ENCODE measurements at places on chromosomes 6 and 20.
A peak's percentile ranks its signal among the peaks of the same experiment; 100 is the strongest.

GRCh38 chr6:38503032-38503773 is 136.5 kb downstream of the BTBD9 start:
- no peak for DNase-seq

DNA sequence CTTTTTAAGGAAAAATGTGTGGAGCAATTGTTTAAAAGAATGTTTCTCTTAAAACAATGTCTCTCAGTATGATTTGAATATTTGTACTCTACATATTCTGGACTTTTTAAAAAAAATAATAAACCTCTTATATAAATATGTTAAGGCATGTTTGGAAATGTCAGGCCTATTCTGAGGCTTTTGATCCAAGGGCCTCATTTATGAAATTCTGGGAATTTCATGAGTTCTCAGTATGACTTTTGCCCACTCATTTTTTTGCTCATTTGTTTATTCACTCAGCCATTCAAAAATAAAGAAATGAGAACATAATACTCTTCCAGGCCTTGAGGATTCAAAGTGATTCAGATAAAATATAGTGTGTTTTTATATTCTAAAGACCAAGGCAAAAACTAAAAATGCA is 60.4 kb downstream of the DOK5 start:
- no peak for DNase-seq

- no peak for DNase-seq
These were observed 99.0 kb upstream of the LGSN start for GRCh38 chr6:63418741-63419140.

DNA sequence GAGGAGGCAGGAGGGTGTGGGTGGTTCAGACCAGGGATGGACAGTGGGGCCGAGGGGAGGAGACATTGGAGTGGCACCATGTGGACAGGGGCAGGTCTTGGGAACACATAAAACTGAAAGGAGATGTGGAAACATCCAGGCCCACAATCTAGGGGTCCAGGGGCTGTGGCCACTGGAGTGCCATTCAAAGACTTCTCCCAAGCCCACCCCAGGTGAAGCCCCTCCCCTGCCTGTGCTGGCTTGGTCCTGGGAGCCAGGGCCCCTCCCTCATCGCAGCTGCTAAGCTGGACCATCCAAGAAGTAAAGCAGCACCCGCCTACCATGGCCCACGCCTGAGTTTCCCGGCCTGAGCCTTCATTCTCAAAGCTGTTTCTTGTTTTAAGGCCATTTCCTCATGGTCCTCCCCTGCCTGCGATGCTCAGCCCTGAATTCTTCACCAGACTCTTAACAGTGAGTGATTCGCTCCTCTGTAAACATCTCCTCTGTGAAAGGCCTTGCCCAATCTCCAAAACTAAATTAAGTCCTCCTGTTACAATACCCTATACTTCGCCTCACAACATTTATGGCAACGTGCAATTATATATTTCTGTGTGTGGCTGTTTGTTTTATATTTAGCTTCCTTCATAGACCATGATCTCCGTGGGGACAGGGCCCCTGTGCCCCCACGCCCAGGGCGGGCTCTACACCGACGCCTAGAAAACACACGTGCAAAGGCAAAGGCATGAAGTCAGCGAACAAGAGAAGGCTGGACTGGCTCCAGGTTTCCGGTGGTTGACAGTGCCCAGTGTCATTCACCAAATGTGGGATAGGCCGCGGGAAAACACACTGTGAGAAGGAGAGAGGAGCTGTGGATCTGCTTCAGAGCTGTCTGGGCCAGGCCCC is 267.8 kb downstream of the ERMARD start:
- no peak for DNase-seq

- no peak for DNase-seq
These were observed 408 bp downstream of the PTCHD4 start for GRCh38 chr6:48110436-48111142.

- no peak for DNase-seq
These were observed 506.9 kb upstream of the JARID2 start for GRCh38 chr6:14738933-14739332.

GRCh38 chr6:41463062-41463930 is 82.9 kb upstream of the FOXP4 start:
- no peak for DNase-seq

- DNase-seq, result peak; percentile 54
These were observed at the start of gene RGL2 for GRCh38 chr6:33298773-33299236. Gene RGL2, minus strand, starts transcription at chr6:33298942. Its CDS starts 332 bp downstream, at chr6:33298610.

GRCh38 chr20:24663496-24663895 is 194.1 kb downstream of the SYNDIG1 start:
- no peak for DNase-seq

- DNase-seq, result no peak
These were observed 155.1 kb downstream of the AIG1 start for GRCh38 chr6:143215771-143216170.

DNA sequence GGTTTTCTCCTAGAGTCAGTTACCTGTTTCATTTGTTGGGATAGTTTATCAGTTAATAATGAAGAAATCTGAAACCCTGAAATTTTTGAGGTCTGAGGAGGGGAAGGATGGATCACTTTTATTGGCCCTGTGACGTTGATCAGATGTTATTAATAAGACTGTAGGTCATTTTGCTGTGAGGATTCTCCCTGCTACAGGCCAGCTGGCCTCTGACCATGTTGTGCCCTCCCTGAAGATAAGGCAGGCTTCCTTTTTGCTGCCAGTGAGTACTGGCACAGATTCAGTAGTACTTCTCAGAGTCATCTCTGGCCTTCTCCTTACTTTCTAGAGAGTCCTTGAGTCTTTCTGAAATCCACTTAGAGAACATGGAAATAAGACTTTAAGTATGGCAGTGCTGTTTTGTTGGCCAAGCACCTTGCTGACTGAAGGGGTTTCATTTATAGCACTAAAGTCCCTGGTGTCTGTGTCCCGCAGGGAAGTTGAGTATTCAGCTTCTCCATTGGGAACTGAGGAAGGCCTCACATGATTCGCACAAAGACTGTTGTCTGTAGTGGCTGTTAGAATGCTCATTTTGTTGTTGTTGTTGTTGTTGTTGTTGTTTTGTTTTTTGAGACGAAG is 202.6 kb downstream of the DTNBP1 start:
- no peak for DNase-seq

DNA sequence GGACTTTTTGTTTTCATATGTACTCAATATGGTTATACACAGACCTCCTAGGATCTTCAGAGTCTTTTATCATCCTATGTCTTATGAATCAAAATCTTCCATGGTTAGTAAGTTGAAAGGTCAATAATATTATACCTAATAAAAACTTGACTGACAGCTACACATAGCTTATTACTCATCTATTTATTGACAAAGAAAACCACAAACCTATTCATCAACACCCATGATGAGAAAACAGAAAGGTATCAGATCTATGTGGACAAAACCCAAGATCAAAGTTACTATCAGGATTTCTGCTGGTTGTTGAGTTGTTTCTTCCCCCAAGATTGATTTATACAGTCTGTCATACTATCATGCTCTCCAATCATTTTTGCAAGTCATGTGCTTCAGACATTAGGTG is 460.1 kb upstream of the MANEA start:
- no peak for DNase-seq

GRCh38 chr20:46973766-46974165 is 79.1 kb downstream of the EYA2 start:
- no peak for DNase-seq

- DNase-seq, result no peak
These were observed 187.5 kb upstream of the ECI2 start for GRCh38 chr6:4322846-4323309.

GRCh38 chr6:163538331-163538730 is 123.8 kb downstream of the QKI start:
- DNase-seq, result no peak

- DNase-seq, result no peak
These were observed 38.3 kb downstream of the ATG5 start for GRCh38 chr6:106287215-106287614.

DNA sequence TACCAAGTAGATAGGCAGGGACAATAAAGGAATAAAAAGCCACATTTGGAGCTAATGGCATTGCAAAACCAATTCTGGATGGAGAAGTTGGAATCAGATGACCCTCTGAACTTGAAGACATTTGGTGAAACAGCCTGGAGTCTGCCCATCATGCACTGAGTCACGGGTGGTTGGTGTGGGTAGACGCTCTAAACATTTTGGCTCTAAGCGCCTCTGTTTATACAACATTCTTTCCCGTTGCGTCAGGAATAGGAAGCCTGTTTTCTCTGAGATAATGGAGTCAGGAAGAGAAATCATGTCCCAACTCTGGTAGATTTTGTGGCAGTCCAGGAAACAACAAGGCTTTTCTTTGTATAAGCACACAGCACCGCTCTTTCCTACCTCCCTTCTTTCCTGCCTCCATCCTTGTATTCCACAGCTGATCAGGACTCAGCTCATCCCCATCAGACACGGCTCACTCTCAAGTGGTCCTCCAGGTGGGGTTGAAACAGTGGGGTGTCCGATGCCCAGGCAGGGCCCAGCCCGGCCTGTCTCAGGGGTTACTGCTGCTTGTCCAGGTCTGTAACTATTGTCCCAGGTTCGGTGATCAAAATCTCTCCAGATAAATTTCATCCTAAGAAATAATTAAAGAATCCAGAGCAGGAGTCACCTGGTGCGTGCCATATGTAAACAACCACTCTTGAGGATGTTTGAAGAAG is 12.1 kb upstream of the RAMACL start:
- no peak for DNase-seq

GRCh38 chr6:55726144-55726543 is 147.2 kb upstream of the HMGCLL1 start:
- DNase-seq, result no peak

DNA sequence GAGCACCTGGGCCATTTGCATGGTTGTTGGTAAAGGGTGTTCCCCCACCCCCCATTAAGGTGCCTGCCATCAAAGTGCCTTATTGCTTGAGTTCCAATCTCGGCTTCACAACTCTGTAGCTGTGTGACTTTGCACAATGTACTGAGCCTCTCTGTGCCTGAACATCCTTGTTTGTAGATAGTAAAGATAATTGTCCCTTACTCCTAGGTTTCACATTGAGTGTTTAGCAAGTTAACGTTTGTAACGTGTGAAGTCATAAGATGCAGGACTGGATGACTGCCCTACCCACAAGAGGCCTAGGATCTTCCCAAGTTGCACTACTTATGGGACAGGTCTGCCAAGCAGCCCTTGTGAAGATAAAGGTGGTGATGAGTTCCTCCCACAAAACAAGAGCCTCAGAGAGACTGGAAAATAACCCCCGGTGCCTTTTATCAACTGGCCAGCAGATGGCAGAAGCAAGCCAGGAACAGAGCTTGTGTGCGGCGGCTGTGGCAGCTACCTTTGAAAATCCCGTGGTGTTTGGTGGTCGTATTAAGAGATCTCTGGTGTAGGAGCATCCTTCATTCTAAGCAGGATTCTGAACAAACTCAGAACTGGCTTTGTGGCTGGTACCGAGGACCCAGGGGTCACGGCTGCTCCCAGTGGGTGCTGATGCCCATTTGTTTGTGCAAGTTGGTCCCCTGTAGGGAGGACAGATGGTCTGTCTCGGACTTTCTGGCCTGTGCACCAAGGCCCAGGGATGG is 99.1 kb downstream of the CDH26 start:
- DNase-seq, result peak; percentile 37

GRCh38 chr6:43159599-43159998 is 11.5 kb upstream of the SRF start:
- no peak for DNase-seq

Data from T follicular helper cell (primary cell).